Ovary (tissue), 10 donors: ENCODE measurements at places on chromosomes 7 and 10.

DNA sequence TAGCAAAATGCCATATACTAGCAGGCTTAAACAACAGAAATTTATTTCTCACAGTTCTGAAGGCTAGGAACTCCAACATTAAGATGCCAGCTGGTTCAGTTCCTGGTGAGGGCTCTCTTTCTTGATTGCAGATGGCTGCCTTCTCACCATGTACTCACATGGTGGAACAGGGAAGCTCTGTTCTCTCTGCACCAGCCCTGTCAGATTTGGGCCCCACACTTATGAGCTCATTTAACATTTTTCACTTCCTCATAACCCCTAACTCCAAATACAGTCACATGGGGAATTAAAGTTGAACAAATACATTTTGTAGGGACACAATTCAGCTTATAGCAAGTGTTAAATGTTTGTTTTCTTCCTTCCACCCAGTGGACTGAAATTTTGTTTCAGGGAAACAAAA, 218.6 kb upstream of the TAC1 start:
- H3K27me3 ChIP-seq, result no peaks in the 10 kb centered on the region
- H3K27ac ChIP-seq, result no peak overlapping the region
- H3K4me3 ChIP-seq, result no peak overlapping the region
- DNase-seq, result no peak
- H3K36me3 ChIP-seq, result no peaks in the 10 kb centered on the region
- no peaks in the 10 kb centered on the region for H3K4me1 ChIP-seq

DNA sequence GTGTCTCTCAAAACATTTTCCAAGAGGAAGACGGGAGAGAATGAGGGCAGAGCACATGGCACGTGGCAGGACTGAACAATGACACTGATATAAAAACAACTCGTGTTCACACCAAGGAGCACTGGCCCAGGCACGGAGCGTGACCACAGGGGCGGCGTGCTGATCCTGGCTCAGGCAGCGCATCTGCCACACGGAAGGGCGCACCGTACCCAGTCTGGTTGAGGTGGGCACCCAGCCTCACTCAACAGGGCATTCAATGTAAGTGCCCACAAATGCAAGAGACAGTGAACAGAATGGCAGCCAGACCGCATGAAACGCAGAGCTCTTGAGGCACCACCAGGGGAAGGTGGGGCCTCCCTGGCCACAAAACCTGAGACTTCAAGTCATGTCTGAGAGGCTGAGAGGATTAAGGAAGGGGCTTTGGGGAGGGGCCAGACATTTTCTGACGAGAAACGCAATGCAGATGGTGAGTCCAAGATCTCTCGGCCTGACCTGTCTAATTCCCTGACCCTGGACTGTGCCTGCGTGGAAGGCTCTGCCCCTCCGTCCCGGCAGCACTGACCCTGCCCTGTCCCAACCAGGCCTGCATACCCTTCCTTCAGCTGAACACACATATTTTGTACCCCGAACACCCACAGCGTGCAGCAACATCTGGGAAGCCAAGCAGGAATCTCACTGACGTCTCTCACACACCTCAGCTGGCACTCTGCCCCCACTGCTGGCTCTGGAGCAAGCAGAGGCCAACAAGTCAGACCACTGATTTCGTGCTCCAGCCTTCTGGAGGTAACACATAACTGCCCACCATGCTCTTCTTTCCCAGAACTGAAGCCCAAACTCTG, 35.5 kb downstream of the VOPP1 start:
- no peaks in the 10 kb centered on the region for H3K36me3 ChIP-seq
- H3K27me3 ChIP-seq, result no peaks in the 10 kb centered on the region
- no peak for DNase-seq
- H3K27ac ChIP-seq, result no peak overlapping the region
- peaks cover 10% of the 10 kb centered on the region for H3K4me1 ChIP-seq
- no peak overlapping the region for H3K4me3 ChIP-seq

GRCh38 chr7:149870701-149871483, 2.9 kb upstream of the ATP6V0E2 start:
- H3K27ac ChIP-seq, result no peak overlapping the region
- no peak overlapping the region for H3K4me3 ChIP-seq
- H3K27me3 ChIP-seq, result no peaks in the 10 kb centered on the region
- H3K36me3 ChIP-seq, result no peaks in the 10 kb centered on the region

DNA sequence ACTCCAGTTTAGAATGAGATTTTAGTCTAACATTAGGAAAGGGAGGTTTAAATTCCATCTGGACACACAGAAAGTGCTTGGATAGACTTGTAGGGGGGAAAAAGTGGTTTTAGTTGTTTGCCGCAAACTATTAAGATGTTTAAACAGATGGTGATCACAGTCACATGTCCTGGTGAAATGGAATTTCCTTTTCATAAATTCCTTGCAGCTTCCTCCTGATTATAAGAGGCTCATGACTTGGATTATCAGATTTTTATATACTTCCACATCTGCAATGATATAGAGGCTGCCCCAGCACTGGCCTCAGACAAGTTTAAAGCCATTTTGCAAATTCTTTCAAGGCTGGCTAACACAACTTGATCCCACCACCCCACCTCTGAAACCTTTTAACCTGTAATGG, 106.4 kb upstream of the ARMC3 start:
- no peaks in the 10 kb centered on the region for H3K27me3 ChIP-seq
- DNase-seq, result no peak
- no peaks in the 10 kb centered on the region for H3K4me1 ChIP-seq

DNA sequence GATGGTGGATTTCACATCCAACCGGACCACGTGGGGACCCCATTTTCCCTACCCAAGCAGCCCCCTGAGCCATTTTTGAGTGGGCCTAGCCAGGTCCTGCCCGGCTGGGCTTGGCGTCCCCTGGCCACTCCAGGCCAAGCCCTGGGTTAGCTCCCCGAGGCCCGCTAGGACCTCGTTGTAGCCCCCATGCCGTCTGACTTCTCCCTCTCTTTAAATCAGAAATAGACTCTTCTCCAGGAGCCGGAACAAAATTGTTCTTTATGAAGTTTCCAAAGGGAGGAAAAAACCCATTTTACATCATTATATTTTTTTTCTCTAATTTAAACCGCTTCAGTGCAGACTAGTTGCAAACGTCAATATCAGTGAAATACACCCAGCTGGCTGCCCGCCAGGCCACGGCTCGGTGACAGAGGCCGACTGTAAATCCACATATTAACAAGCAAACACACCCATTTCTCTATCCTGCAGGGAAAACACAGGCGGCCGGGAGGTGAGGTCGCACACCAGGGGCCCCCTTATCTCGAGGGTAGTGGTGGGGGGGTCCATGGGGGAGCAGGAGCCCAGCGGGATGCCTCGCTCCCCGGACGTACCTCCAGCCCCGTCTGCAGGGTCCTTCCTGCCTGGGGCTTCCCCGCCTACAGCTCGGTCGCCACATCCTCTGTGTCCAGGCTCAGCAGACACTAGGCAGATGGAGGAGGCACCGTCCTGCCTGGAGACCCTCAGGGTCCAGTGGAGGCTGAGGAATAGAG, 72.7 kb downstream of the ELFN1 start:
- H3K4me3 ChIP-seq, result no peak overlapping the region
- no peaks in the 10 kb centered on the region for H3K4me1 ChIP-seq
- peak; percentile 69 for DNase-seq
- H3K27me3 ChIP-seq, result no peaks in the 10 kb centered on the region

DNA sequence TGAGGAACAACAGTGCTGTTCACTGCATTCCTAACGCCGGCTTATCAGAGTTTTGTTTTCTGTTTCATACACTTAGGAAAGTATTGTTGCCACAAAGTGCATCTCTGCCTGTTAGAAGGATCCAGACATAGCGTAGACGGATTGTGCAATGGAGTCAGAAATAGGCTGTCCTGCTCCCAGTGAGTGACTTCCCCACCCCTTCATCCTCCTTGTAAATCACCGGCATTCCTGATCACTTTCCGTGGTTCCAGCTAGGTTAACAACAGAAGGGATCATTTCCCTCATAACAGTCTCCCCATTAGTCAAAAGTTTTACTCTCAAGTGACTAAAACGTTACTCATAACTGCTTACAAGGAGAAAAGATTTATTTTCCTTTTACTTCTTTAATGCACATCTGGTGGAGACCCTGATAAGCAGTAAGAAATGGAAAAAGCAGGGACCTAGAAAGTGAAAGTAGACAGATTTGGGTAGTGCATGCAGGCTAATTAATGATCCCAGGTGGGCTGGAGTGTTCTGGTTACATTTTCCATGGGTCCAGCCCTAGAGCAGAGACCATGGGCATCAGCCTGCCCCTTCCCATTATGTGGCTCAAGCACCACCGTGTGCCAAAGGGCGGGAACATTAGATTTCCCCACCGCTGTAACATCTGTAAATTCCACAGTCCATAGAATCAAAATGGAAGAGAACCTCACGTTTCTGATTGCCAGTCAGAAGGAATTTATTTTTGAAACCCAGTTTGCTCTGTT, 395.1 kb upstream of the GALNT17 start:
- H3K4me1 ChIP-seq, result peaks cover 12% of the 10 kb centered on the region
- DNase-seq, result peak; percentile 20
- no peaks in the 10 kb centered on the region for H3K27me3 ChIP-seq
- H3K4me3 ChIP-seq, result peak overlapping the region; percentile 14
- H3K36me3 ChIP-seq, result no peaks in the 10 kb centered on the region

DNA sequence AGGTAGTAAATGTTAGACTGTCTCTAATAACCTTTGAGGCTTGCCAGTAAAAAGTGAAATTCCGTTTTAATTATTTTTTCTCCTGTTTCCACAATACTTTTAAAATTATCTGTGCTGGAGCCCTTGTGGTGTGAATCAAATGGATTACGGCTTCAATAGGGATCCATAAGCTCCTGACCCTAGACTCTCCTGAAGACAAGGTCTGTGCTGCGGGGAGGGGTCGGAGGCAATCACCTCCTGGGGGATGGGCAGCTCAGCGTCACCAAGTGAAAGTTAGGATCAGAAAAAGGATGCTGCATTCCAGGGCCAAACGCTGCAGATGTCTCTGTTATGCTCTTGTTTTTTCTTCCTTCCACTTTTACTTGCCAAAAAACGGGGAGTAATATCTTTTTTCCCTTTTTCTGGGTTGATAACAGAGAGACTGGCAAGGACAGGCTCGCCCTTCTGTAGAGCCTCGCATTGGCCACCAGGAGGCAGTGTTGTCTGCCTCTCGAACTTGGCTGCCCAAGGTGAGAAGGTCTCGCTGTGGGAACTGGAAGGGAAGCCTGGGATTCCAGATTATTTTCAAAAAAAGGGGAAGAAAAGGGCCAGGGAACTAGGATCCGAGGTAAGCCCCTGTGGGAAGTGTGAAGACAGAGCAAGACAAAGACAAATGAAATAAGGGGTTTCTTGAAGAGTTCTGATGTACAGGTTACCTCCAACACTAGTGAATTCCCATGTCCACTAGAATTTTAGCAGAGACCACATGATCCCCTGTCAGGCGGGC, 621.9 kb downstream of the ACTR3B start:
- no peak overlapping the region for H3K4me3 ChIP-seq
- H3K27ac ChIP-seq, result no peak overlapping the region
- H3K4me1 ChIP-seq, result no peaks in the 10 kb centered on the region
- no peaks in the 10 kb centered on the region for H3K36me3 ChIP-seq
- H3K27me3 ChIP-seq, result no peaks in the 10 kb centered on the region

DNA sequence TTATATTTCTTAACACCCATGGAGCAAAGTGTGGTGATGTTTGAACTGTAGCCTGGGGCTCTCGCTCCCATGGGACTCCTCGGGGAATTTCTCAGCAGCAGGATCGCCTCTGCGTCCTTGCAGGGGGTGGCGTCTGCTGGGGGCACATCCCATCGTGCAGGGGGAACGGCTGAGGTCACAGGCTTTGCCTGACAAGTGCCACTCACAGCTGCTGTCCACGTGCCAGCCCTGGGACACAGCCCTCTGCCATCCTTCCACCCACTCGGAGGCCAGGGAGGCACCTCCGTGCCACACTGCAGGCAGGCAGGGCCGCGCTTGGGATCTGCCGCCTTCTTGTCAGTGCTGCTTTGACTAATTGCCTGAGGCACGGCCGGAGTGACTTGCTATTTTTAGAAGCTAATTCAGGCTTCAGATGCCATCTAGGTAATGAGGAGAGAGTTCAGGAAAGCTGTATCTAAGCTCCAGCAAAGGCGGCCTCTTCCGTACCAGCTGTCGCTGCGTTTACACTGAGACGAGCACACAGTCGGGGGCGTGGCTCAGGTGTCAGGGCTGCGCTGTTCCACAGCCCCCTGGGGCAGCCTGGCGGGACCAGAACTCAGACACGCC, 45.7 kb downstream of the PITRM1 start:
- no peaks in the 10 kb centered on the region for H3K36me3 ChIP-seq
- DNase-seq, result no peak
- H3K4me3 ChIP-seq, result no peak overlapping the region

- H3K4me3 ChIP-seq, result no peak within 1 kb of the TSS
- no peak for DNase-seq
- H3K36me3 ChIP-seq, result no peaks in the 10 kb centered on the region
Measured at GRCh38 chr10:101843032-101844021, at the start of gene KCNIP2. Gene KCNIP2 (minus strand): TSS chr10:101843800. CDS start chr10:101843568, 232 bp downstream.

- DNase-seq, result no peak
- no peaks in the 10 kb centered on the region for H3K4me1 ChIP-seq
- H3K36me3 ChIP-seq, result no peaks in the 10 kb centered on the region
- no peaks in the 10 kb centered on the region for H3K27me3 ChIP-seq
- H3K27ac ChIP-seq, result no peak overlapping the region
- H3K4me3 ChIP-seq, result no peak overlapping the region
Measured at GRCh38 chr10:77533146-77533886, 104.3 kb downstream of the KCNMA1 start.

DNA sequence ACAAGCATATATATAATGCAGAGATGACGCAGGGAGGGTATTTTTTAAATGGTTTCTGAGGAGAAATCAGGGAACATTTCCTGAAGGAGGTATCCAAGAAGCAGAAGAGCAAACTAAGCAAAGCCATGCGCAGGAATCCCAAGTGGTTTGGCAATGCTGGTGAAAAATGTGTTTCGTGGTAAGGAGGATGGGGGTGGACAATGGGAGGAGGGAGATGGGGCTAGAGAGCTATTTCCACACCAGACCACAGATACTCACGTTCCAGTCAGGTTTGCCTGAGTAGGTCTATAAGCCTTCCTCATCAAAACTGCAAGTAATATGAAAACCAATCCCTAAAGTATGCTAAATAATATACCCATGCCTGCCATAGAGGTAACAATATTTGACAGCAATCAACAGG, 223.7 kb upstream of the MKLN1 start:
- peak overlapping the region; percentile 60 for H3K4me3 ChIP-seq
- peak overlapping the region; percentile 79 for H3K27ac ChIP-seq
- H3K27me3 ChIP-seq, result no peaks in the 10 kb centered on the region
- DNase-seq, result no peak
- H3K4me1 ChIP-seq, result peaks cover 20% of the 10 kb centered on the region
- no peaks in the 10 kb centered on the region for H3K36me3 ChIP-seq

DNA sequence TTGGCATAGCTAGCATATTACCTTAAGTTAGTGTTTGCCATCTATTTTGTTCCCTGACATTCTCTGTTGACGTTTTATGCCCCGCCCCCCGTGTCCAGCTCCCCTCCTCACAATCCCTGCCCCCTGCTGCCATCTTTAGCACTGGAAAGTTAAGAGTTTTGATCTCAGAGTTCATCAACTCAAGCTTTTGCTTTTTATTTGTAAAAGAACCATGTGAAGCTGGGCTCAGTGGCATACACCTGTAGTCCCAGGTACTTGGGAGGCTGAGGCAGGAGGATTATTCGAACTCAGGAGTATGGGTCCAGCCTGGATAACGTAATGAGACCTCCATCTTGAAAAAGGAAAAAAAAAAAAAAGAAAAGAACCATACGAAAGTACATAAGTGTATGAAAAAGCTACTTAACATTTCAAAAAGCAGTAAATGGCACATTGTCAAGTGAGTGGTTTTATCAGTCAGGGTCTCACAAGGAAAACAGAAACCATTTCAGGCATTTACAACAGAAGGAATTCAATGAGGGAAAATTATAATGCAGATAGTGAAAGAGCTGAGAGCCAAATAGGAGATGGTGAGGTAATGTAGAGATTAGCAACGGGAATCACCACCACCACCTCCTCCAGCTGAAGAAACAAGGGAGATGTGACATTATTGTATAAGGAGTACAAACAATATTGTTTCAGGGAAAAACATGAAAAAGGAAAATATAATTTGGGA, 64.9 kb downstream of the MCU start:
- DNase-seq, result no peak
- H3K27ac ChIP-seq, result no peak overlapping the region
- H3K4me1 ChIP-seq, result peaks cover 5% of the 10 kb centered on the region
- no peaks in the 10 kb centered on the region for H3K27me3 ChIP-seq
- H3K36me3 ChIP-seq, result no peaks in the 10 kb centered on the region
